Right atrium auricular region (tissue), 2 donors: ENCODE measurements at places on chromosomes 7 and 10. TPM values are rescaled to one million over a fixed set of nuclear protein-coding genes. Genes with fewer than 3 reads are reported as not detected.

The FOXP2 gene
- total RNA-seq: 2.0 TPM

The CALHM3 gene
- total RNA-seq: not detected

The TMEM225B gene
- not detected for total RNA-seq

The SDK1 gene
- 3.6 TPM for total RNA-seq

The LIPM gene
- 0.83 TPM for total RNA-seq

The PWWP2B gene
- 7.7 TPM for total RNA-seq

The GDI2 gene
- 124 TPM for total RNA-seq

DNA sequence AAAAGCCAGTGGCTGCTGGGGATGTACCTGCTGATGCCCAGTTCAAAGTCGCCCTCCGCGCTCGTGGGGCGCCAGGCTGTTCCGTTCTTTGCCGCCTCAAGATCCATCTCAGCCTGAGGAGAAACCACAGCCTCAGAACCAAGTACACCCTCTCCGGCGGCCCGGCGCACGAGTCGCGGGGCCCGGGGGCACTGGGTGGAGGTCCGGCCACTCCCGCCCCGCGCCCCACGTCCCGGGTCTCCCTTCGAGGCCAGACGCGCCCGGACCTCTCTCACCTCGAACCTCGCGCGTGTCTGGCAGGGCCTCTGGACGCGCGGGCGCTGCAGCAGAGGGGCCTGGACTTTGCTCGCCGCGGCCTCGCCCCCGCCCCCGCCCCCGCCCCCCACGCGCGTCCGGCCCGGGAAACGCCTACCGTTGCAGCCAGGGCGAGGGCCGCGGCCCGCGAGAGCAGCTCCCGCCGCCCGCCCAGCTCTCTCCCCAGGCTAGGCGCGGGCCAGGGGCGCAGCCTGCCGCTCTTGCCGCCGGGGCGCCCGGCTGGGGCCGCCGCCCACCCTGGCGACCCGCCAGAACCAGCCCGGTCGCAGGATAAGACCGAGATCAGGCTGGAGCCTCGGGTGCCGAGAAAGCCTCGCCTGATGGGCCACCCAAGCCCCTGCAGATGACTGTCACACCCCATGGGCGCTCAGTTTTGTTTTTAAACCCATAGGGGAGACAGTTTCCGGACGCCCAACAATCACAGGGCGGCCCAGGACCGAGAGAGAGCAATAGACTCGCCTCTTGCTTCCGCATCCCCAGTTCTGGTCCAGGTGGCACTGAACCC is at the start of gene ABCB4:
Gene ABCB4 (minus strand): TSS at position 322 of the 820 bp plus-strand sequence. CDS start 215 bp downstream, at position 107.
- no peak for DNase-seq

DNA sequence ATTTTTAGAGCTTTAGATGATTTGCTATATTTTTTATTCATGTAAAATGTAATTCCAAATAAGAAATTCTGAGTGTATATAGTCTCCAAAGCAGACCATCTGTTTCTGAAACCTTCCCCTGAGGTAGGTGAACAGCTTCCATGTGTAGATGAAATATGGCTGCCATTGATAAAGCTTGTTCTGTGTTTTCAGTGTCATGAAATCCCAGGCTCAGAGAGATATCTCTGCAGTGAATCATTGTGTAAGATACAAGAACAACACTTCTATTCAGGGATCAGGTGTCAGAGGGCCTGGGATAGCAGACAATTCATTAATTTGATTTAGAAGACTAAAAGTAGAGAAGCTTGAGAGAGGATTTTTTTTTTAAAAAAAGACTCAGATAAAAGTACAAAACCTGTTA is 29.1 kb downstream of the ACTA2 start:
- no peak for DNase-seq

DNA sequence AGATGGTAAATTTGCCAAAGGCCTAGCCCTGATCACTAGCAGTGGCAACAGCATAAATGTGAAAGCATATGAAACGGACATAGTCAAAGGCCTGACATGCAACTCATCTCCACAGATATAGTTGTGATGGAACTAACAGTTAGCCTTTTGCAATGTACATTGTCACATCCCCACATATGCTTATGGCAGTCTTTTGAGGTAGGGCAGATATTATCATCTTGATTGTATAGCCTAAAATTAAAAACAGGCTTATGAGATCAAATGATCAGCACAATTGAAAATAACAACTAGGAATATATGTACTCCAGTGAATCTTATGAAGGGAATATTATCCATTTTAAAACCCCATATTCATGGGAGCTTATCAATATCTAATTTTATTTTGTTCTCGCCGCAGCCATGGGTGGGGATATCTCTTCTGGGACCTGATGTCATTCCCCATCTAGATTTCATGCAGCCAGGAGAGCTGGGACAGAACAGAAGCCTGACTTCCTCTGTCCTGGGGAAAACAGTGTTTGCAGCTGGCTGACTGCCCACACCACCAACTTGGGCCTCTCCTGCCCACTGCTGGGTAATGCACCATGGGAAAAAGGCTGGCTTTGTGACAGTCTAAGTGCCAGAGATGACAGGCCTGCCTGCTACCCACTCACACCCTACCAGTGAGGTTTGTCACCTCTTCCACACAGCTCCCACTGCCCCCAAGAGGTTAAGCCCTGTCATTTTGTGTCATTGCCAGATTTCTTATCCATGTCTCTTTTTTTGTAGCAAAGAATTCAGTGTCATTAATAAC is 180.2 kb upstream of the FZD1 start:
- DNase-seq: peak; percentile 63

GRCh38 chr7:45081670-45081974 is 7.1 kb downstream of the NACAD start:
- no peak for DNase-seq

GRCh38 chr10:22625516-22626290 is 88.7 kb downstream of the PIP4K2A start:
- no peak for DNase-seq

GRCh38 chr7:30595436-30596013 is 847 bp downstream of the GARS1 start:
- DNase-seq: no peak

DNA sequence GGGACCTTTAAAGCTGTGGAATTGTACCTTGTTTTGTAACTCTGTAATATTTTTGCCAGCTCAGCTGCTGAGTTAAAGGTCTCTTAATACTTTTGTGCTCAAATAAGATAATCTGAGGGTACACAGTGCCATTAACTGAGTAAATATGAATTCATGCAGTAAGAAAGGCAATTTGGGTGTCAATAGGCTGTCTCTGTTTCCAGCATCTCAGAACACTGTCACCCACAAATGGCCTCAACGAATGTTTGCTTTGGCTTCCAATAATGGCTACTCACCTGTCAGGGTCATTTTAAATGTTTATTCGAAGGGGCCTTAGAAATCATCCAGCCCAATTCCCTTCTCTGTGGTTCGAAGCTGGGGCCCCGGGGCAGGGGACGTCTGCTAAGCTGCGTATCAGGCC is 225.4 kb downstream of the ZMYND11 start:
- DNase-seq: no peak

- DNase-seq: no peak
These were observed 28.4 kb downstream of the GLI3 start for GRCh38 chr7:42208572-42208971.

DNA sequence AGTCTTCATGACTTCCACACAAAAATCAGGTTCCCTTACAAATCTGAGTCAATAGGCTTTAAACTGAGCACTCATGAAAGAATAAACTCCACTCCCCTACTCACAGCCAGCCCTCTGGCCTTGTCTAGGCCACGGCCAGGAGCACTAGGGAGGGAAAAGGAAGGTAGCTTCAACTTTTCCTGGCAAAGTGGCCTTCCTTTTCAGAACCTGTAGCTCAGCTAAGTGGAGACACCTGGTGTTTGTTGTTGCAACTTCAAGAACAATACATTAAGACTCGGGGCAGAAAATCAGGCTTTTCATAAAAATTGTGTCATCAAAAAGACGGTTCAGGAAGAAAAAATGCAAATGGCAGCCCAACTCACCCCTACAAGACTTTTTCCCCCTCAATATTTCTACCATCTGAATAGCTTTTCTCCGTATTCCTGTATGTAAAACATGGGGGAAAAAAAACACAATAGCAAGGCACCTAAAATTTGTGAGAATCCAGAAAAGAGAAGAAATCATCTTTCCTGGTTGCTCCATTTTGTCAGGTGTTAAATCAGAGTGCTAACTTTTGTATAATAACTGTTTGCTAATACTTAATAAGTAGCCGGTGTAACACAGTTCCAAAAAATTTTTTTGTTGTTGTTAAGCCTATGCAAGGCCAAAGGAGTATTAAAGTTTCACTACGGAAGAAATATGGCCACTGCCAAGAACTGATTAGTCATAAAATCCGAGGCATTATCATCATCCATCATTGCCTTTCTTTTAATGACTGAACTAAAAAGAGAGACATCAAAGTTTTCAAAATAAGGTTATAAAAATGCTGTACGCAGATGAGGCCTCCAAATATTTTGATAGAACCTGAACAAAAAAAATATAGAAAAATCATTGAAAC is 66.2 kb upstream of the ARID5B start:
- no peak for DNase-seq

DNA sequence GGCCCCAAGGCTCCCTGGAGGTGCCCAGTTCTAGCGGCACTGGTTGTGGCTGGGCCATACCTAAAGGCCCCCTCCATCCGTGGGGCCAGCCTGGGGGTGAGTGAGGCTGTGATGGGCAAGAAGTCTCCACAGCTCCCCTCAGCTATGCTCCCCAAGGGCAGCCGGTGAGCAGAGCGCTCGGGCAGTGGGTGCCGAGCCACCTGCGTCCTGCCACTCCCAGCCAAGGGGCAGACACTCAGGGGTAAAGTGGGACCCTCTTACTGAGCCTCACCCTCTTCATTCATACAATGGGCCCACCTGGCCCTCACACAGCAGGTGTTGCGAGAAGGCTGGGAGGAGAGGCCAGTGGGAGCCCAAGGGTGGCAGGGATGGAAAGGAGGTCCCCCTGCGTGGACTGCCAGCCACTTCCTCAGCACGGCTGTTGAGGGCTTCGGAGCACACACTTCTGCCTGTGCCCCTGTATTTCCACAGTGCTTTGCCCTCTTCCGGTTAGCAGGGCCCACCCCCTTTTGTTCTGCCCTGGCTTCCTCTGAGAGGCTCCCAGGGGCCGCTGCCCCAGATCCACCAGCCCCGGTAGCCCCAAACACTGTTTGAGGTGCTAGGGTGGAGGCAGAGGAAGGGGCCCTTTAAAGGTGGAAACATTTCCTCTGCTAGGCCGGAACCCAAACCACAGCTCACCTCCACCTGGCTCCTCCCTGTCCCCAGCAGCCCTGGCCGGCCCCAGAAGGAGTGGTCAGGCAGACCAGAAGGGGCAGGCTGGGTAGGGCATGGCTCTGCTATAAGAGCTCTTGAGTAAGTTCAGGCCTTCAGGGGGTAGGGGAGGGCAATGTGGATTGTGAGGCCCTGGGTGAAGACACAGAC is 16.4 kb upstream of the C10orf105 start:
- no peak for DNase-seq

DNA sequence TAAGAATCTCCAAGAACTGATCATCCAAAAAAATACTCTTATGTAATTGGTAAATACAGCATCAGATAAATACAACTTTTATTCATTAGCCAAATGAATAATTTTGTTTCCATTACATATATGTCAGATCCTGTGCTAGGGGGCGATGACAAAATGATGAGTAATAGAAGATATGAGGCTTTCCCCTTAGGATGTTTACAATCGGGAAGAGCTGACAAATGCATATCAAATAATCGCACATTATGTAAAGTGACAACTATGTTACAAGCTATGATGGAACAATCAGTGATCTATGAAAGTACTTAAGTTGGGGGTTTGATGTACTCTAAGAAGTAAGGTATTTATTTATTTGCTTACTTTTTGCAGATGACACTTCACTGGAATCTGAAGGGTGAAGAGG is 465.6 kb upstream of the VSTM2A start:
- no peak for DNase-seq

DNA sequence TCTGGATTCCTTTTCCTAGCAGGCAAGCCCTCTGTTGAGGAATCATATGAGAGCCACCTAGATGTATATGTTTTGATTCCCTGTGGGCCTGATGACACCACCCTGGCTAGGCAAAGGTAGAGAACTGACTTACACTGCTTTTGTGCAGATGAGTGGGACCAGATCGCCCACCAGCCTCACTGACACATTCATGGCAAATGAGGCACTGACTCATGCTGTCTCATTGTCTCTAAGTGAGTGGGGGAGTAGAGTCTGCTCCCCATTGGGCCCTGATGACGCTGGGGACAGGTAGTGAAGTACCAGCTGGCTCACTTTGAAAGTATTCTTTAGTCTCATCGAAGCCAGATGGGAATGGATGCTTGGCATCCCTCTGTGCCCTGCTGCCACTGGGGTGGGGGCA is 326.3 kb downstream of the ABCA13 start:
- no peak for DNase-seq

GRCh38 chr7:44375236-44375699 is 49.9 kb upstream of the CAMK2B start:
- no peak for DNase-seq

DNA sequence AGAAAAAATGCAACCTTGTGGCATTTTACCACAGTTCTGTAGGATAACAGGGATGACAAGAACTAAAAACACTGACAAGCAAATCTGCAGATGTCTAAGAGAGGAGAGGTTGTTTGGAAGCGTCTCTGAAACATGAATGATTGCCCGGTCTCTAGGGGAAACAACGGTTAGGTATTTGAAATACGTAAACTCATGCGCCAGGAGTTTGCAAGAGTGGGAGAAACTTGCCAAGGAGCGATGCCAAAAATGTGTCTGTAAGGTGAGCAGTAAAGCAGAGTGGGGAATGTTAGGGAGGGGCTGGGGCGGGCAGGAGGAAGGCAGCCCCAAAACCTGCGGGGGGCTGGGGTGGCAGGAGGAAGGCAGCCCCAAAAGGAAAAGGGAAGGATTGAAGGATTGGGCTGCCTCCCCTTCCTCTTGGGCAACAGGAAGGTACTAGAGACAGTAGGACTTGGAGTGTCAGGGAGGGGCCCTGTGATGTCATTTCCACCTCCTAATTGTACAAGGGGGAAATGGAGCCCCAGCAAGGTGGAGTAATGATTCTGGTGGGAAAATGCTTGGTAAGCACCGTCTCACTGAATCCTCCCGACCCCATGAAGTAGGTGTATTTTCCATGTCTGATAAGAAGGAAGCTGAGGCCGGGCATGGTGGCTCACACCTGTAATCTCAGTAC is 33.2 kb upstream of the PLEKHA1 start:
- DNase-seq: peak; percentile 53

- DNase-seq: no peak
These were observed 15.6 kb upstream of the CRHR2 start for GRCh38 chr7:30697719-30698460.

- no peak for DNase-seq
These were observed 32.5 kb upstream of the ADAM12 start for GRCh38 chr10:126420567-126421300.

GRCh38 chr10:69641261-69641980 is 11.4 kb downstream of the FAM241B start:
- DNase-seq: no peak

- DNase-seq: no peak
These were observed 57.4 kb downstream of the LAMB4 start for GRCh38 chr7:108072739-108073138.

GRCh38 chr10:77906951-77907421 is 19.6 kb downstream of the DLG5 start:
- no peak for DNase-seq

DNA sequence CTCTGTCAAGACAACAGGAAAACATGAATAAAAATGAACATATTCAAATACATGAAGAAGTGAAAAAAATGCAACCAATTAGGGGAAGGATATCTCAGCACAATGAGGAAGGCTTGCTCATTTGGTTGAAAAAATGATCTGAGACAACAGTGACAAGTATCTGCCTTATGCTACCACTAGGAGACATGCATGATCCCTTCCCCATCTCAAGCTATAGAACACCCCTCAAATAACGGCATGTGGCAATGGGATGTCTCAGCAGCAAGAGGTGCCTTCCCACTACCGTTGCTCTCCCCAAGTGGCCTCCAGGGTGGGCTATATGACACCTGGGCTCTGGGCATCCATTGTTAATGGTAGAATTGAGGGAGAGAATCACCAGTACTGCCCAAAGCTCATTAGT is 98.1 kb upstream of the RSU1 start:
- no peak for DNase-seq

GRCh38 chr7:151374139-151374538 is 32.5 kb downstream of the NUB1 start:
- no peak for DNase-seq
